ENCODE measurements at places on chromosomes 3 and 15. TPM values are rescaled to one million over a fixed set of nuclear protein-coding genes. Genes with fewer than 3 reads are reported as not detected.

DNA sequence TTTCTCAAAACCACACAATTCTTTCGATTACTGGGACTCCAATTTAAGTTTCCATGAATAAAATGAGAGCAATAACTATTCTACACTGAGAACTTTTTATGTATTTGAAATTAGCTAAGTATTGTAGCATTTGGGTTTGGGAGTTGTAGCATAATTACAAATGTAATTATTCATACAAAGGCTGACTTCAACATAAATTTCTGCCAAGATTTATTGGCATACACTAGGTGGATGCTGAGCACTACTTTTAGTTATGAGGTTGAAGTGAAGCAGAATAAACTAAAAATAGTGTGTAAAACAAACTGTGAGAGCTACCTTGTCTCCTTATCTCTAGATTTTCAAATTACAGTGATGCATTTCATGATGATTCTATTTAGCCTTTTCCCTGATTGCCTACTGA, 516.1 kb downstream of the ZNF385D start:
- no peak for DNase-seq

- DNase-seq: no peak
Observed at GRCh38 chr3:20401253-20401652, 215.2 kb upstream of the SGO1 start.

DNA sequence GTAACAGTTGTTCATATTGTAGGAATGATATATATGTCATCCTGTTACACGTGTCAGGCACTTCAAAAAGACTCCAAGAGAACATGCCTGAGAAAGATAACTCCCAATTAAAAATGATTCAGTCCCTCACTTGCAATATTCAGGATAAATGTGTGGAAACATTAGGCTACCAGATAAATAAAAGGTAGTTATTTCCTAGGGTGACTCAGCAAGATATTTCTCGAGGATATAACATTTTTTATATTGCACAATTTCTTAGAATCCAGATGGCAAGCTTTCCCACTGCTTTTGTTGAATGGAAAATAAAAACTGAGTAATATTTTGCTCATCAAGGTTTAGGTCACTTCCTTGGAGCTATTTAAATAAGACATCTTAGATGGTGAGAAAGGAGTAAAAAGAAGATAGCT, 181.4 kb downstream of the GAP43 start:
- DNase-seq: peak; percentile 88

- DNase-seq: no peak
Observed at GRCh38 chr3:72058493-72059081, 273.6 kb upstream of the PROK2 start.

DNA sequence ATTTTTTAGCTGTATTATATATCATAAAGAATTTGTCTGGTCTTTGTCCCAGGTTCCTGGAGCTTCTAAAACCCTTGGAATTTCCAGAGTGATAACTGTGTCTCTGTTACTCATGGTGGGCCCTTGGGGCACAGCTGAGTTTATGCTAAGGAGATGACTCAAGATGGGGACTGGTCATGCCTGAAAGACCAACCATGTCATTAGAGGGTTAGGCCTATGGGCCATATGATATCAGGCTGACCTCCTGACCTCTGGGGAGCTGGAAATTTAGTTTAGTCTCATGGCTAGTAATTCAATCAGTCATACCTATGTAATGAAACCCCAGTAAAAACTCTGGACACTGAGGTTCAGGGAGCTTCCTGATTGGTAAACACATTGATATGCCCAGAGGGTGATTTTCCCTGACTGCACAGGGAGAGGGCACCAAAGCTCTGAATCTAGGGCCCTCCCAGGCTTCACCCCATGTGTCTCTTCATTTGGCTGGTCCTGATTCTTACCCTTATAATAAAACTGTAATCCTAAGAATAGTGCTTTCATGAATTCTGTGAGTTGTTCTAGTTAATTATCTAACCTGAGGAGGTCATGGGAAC, 69.6 kb downstream of the EEFSEC start:
- no peak for DNase-seq

DNA sequence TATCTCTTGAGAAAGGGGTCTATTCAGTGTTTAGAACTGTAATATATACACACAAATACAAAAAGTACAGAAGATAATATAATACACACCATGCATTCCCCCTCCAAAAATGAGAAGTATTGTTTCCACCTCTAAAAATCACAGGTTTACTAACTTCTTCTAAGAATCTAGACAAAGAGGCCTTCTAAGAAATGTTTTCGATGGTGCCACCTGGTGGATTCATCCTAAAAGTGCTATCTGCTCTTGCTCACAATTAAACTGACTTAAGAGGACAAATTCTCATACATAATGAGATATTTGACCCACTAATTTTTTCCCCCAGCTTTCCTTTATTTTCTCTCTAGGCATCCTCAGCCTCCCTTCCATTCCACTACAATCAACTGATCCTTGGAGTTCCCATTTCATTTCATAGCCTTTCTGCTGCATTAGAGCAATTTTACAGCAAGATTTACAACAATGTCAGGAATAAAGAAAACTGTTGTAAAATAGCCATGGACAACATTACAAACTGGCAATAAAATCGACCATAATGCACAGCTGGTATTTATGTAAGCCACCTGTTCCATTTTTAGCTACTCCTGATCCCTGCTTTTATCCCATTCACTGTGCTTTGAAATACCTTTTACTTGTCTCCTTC, 124.6 kb downstream of the ARRDC4 start:
- peak; percentile 70 for DNase-seq

DNA sequence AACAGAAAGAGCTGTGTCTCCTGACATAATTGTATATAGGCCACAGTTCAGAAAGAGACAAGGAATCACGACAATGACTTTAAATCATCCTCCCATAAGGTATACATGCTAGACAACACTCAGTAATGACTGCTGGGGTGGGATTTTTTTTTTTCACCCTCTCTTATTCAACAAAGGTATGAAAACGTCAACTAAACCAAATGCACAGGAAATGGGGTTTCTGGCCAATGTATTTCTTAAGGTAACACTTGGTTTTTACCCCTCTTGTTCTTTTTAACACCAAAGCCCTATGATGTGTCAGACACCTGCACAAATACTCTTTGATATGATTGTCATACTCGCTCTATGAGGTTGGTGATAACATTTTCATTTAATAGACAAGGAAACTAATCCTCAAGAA, 78.3 kb downstream of the MCF2L2 start:
- no peak for DNase-seq

- DNase-seq: peak; percentile 83
Observed at GRCh38 chr3:132445817-132446216, 28.5 kb downstream of the DNAJC13 start.

ZNF660 gene
- total RNA-seq: 0.05 TPM

SPATA12 gene
- not detected for total RNA-seq

SLC41A3 gene
- 58.0 TPM for total RNA-seq
